GM12892 (cell line): ENCODE measurements at places on chromosomes 3 and 15.

DNA sequence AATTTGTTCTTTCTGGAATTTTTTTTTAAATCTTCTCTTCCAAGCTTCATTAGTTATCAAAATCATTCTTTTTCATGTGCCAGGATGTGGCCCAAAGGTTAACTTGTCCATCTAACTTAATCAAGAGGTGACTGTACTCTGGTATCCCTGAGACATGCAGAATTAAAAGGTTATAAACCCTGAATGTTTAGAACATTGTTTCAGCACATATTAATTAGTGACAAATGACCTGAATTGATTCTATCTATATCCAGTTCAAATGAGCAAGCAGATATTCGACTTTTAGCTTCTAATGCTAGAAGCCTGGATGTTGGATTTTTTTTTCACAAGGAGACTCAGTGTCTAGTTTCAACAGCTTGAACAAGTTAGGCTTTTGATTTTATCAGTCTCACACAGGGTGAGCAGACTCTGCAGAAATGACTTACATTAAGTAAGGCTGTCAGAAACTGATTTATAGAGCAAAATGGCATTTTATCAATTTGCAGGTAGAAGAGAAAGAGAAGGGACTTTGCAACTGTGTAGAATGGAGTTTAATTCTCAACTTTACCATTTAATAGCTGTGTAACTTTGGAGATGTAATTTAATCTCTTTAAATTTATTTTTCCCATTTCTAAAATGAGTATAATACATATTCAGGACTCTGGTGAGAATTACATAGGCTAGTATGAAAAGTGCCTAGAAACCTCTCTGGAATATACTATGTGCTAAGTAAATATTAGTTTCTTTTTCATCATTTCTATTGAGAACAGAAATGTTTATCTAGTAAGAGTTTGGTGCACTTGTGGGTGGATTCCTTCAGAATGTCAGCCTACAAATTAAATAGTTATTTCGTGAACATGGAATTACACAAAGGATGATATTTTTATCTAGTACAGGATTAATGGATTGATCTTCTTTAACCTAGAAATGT is 100.0 kb downstream of the ALCAM start:
- no peak for DNase-seq

DNA sequence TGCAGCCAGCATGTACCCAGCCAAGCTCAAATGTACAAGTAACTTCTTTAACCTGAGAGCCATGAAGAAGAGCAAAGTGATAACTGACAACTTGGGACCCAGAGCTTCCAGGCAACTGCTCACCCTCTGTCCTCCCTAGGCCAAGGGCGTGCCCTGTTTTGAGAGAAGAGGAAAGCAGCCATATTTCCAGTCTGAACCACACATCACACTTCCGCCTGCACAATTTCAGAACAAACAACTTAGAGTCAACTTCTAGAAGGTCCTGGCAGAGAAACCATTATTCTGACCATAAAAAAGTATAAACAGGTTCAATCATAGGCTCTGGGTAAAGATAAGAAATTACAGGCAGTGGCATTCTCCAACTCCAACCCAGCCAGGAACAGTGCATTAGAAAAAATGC is 50.1 kb downstream of the ITGB5 start:
- DNase-seq = no peak

DNA sequence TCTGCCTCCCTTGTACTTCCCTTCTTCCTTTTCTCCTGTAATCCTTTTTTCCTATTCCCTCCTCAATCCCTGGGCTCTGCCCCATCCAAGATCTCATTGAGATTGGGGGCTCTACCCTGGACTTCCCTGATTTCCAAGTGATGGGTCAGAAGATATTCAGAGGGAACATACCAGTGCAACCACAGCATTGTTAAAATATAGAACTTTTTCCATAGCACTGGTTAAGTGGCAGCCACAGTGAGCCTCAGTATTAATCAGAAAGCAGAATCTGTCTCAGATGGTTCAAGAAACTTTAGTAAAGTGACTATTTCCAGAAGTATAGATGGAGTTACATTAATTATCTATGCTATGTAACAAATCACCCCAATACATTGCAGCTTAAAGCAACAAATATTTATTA is 18.7 kb upstream of the SCN10A start:
- DNase-seq = no peak

GRCh38 chr3:34696831-34697230 is 898.4 kb downstream of the PDCD6IP start:
- no peak for DNase-seq

GRCh38 chr3:169280646-169281045 is 382.9 kb downstream of the MECOM start:
- no peak for DNase-seq

DNA sequence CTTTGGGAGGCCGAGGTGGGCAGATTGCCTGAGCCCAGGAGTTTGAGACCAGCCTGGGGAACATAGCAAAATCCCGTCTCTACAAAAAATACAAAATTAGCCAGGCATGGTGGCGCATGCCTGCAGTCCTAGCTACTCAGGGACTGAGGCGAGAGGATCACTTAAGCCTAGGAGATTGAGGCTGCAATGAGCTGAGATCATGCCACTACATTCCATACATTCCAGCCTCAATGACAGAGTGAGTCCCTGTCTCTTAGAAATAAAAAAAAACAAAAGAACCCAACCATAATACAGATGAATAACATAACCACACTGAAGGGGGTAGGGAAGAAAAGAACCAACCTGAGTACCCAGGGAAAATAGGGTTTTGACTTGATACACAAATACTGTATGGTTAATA is 19.7 kb upstream of the CGNL1 start:
- no peak for DNase-seq

- DNase-seq = no peak
These were observed 11.4 kb downstream of the GPR87 start for GRCh38 chr3:151305060-151305774.

- no peak for DNase-seq
These were observed 13.4 kb upstream of the MBNL1 start for GRCh38 chr3:152255290-152255689.

DNA sequence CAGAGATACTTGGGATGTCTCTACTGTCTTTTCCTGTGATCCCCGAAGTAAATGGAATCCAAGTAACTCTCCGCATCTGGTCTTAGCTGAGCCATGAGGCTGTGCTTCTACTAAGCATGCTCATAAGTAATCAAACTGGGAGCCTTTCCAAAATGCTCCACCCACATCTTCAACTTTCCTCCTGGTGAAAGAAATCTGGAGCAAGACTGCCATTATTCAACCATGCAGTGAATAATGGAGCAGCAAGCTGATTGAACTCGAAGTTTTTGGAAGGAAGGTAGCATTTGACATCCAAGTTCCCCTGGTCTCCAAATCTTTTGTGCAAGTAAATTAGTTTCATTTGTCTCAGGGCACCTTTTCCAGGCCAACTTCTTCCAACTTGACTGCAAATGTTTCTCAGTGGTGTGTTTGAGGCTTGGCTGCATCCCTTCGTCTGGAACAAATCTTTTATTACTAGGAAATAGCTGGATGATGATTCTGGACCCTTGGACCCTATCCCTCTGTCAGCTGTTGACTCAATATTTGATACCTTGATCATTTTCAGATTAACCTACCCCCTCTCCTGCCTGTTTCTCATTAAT is 19.4 kb downstream of the GXYLT2 start:
- no peak for DNase-seq

DNA sequence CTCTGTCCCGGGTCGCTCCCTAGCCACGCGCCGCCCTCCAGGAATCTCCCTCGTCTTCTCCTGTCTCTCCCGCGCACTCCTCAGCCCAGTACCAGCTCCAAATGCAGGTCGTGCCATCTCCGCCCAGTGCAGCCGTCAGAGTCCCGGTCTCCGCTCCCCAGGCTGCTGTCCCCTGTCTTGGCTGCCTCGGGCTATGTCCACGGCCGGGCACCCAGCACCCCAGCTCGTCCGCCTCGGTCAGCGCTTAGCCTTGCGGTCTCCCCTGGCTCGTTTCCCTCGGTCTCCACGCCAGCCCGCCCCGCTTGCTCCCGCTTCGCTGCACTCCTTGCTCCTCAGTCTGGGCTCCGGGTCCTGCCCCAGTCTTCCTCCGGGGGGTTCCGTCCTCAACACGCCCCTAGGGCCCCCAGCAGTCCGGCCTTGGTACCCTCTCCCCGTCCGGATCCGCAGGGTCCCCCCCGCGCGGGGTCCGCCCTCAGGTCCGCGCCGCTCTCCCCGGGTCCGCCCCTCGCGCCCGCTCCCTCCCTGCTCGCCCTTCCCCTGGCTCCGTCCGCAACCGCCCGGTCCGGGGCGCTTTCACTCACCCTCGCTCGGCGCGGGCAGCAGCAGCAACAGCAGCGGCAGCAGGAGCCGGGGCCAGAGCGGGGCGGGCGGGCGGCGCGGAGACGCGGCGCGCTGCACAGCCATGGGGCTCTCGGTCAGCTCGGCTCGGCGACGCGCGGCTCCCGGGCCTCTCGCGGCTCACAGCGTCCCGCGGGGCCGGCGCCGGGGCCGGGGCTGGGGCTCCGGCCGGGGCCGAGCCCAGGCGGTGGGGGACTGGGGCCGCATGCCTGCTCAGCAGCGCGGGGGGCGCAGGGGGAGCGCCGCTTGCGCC is 462 bp downstream of the IGDCC3 start:
- DNase-seq = no peak

GRCh38 chr15:80752204-80752603 is 27.0 kb upstream of the CEMIP start:
- DNase-seq = no peak

DNA sequence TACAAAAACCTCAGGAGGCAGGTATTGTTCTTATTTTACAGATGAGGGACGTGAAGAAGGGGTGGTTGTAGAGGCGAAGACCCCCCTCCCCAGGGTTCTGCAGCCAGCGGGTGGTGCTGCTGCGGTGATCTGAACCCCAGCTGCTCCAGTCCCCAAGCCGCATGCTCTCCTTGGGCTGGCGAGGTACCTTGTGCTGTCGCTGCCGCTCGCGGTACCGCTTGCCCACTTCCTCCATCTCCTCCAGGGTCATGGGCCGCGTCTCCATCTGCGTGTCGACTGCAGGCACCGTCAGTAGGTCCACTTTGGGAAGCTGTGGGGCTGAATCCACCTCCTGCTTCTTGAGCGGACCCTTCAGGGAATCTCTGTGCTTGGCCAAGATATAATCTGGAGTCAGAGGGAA is 17.5 kb downstream of the EFCAB12 start:
- DNase-seq = no peak

GRCh38 chr3:61562721-61563312 is 1.4 kb downstream of the PTPRG start:
- DNase-seq = peak; percentile 13

DNA sequence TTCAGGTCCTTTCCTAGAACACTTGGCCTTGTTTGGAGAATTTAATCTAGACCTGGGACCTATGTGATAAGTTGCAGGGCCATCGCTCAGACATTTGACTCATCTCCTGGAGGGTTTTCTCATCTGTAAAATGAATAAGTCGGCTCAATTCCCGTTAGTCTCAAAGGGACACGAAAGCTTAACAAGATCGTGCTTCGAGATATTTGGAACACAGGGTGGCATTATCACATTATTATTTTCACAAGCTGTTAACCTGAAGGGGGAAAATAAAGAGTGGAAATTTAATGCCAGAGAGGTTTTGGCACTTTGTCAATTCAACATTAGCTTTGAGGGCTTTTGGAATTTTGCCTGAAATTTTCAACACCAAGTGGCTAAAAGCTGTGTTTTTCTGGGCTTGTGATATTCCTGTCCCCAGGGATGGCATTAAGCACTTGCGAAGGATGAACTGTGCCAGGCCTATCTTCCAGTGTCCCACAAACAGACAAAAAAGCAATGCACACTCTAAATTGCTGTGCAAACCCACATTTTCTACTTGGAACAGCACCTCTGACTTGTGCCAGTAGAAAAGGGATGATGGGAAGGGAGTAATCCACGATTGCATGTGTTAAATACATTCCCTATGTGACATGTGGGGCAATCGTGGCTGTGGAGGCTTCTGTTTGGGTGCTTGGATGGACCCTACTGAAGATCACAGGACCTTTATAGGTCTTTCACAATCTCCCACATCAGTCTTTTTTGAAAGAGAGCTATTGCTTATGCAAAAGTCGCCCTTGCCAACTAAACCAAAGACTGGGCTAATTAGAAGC is 478.7 kb downstream of the MFSD1 start:
- no peak for DNase-seq

DNA sequence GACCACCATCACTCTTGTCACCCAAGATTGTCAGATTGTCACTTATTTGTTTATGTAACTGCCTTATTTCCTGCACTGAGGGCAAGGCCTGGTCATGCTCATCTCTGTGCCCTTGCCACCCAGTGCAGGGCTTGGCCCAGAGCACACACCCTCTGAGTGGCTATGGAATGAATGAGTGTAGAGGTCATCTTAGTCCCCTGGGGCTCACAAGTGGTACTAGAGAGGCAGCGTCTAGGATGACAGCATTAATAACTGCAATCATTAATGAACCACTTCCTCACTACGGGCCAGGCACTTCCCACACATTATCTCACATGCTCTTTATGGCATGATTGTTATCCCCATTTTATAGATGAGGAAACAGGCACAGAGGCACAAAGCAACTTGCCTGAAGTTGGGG is 117.0 kb downstream of the SMAD6 start:
- DNase-seq = no peak

DNA sequence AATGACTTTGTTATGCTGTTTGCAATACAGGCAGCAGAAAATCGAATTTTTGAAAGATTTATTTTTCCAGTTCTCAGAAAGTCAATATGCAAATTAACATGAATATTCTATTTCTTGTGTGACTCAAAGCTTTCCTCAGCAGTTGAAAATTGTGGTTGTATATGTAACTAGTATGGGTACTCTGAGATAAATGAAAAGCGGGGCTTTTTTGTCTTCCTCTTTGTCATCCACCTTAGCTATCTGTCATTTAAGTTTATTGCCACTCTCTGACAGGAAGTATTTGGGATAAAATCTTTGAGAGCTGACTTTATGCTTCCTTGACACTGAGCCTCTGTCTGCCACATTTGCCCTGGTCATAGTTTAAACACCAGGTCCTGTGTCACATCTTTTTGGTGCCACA is 91.5 kb downstream of the ATG7 start:
- no peak for DNase-seq

GRCh38 chr3:66644549-66644948 is 143.7 kb upstream of the LRIG1 start:
- DNase-seq = no peak

DNA sequence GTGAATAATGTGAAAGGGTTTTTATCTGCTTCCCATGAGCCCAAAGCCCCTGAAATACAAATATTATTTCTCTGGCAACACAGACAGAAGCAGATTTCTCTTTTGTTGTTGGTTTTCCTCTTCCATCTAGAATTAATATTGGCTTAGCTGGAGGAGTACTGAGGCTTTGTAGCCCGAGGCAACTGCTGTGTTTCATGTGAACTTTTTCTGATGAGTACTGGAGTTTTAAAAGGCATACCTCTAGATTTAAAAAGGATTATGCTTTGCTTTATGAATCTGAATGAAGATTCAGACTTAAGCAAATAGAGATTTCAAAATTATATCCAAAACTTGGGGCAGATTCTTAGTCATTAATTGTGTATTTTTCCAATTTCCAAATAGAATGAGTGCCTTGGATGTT is 50.9 kb downstream of the IQCH start:
- no peak for DNase-seq

- no peak for DNase-seq
These were observed 57.2 kb upstream of the SMAD6 start for GRCh38 chr15:66644869-66645268.

GRCh38 chr3:114221165-114221880 is 16.1 kb downstream of the ZNF80 start:
- no peak for DNase-seq

- DNase-seq = no peak
These were observed 76.2 kb downstream of the ITGB5 start for GRCh38 chr3:124810970-124811369.
